Endothelial cell of umbilical vein (primary cell): ENCODE measurements at places on chromosomes 3 and 15. TPM values are rescaled to one million over a fixed set of nuclear protein-coding genes. Genes with fewer than 3 reads are reported as not detected.

DNA sequence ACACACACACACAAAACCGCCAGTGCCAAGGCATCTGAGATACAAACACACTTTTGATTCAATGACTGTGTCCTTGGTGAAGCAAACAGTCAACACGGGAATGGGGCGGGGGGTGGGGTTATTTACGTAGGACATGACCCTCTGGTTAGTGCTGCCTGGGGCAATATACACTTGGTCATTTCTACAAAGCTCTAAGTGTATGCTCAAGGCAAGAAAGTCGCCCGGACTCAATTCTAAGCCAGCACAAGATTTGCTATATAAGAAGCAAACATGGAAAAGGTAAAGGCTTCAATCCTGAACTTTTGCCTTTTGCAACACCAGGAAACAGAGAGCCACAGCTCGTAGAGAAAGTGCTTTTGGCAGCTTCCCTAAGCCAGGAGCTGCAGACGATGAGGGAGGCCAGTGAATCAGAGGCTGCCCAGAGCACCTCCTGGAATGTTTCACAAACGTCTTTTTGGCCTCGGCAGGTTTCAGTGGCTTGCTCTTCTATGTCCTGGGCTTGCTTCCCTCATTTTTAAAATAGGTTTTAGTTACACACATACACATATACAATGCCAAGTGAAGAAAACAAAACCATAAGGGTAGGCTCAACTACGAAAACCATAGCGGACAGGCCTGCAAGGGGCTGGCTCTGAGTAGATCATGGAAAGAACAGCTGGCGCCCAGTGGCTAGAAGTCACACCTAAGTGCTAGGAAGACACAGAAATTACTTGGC lies 73.6 kb downstream of the TM4SF4 start:
- DNase-seq = no peak

DNA sequence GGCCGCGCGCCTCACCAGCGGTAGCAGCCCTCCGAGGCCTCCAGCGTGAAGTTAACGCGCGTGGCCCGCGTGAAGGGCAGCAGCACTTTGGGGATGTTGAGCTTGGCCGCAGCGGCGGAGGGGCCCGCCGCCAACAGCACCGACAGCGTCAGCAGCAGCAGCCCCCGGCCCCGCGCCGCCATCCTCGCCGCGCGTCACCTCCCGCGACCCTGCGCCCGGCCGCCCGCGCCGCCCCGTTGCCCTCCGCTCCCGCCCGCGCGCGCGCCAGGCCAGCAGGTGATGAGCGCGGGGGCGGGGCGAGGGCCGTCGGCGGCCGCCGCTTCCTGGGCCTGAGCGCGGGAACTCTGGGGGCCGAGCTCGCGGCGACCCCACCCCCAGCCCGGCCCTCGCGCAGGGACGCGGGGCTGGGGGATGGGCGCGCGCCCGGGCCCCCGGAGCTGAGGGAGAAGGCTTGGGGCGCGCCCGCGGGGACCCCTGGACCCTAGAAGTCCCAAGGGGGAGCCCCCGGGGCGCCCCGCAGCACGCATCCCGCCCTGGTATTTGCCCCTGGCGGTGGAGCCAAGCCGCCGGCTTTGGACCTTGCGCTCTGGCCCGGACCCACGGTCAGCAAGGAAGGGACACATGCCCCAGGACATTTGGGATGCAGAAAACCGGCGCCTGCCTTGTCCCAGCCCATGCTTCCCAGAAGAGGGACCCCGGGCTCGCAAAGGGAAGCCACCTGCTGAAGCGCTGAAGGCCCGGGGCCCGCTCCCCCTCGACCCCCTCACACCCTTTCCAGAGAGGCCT lies at the start of gene NUP210:
Gene NUP210, minus strand, starts transcription at position 278 of the 786 bp plus-strand sequence. Its CDS starts 96 bp downstream, at position 182.
- DNase-seq = no peak

- no peak for DNase-seq
Observed at GRCh38 chr3:9066141-9066540, 102.9 kb upstream of the RAD18 start.

- no peak for DNase-seq
Observed at GRCh38 chr15:54841701-54842305, 354.9 kb downstream of the RSL24D1 start.

DNA sequence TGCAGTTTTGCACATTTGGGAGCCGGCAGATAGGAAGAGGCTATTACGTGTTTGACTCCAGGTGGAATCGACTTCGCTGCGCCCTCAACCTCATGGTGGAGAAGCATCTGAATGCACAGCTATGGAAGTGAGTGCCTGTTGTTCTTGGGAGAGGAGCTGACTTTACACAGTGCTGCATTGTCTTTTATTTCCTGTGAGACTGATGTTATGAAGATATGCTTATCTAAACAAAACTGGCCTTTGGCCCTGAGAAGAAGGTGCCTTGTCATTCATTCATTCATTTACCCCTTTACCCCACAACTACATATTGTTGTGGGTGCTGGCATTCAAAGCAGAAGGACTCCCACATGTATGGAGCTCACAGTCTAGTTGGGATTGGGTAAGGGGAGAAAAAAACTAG lies 32.6 kb downstream of the PSMD6 start:
- peak; percentile 10 for DNase-seq

- DNase-seq = no peak
Observed at GRCh38 chr3:50583897-50584296, 14.6 kb downstream of the HEMK1 start.

DNA sequence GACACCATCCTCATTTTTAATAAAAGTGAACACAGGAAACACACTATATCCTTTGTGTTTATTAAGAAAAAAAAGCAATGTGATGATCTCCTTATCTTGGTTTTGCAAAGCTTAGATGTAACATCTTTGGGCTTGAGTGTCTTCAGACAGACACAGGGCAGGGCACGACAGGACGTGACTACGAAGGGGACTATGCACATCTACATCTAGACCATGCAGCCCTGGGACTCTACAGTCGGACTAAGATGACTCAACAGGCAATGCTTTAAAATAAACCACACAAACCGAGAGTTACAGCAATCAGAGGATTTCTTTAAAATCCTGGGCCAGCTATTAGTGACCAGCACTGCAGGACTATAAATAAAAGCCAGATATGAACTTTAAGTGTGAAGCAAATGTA lies 22.8 kb upstream of the TM2D3 start:
- no peak for DNase-seq

- DNase-seq = no peak
Observed at GRCh38 chr15:98653686-98654085, 5.3 kb downstream of the IGF1R start.

GRCh38 chr15:26691249-26691648 lies 81.6 kb downstream of the GABRB3 start:
- DNase-seq = no peak

- DNase-seq = no peak
Observed at GRCh38 chr3:58180940-58181587, 29.7 kb downstream of the DNASE1L3 start.

- DNase-seq = no peak
Observed at GRCh38 chr3:125214738-125215137, 2.2 kb upstream of the SLC12A8 start.

DNA sequence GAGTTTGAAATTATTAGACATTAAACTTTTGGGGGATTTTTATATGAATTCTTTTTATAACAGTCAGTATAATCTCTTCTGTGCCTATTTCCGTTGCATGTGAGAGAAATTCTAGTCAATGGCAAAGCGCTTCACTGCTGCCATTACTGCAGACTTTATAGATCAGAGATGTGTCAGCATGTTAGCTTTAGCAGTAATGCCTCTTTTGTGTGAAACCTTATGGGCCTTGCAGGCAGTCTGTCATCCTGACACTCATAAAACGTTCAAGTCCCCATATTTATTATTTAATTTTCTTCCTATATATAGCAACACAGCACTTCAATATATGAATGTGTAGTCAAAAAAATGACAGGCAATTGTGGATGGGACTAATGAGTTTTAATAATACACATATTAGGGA lies 191.0 kb downstream of the NLGN1 start:
- DNase-seq = no peak

GRCh38 chr3:149409351-149409750 lies 31.9 kb upstream of the TM4SF1 start:
- no peak for DNase-seq

DNA sequence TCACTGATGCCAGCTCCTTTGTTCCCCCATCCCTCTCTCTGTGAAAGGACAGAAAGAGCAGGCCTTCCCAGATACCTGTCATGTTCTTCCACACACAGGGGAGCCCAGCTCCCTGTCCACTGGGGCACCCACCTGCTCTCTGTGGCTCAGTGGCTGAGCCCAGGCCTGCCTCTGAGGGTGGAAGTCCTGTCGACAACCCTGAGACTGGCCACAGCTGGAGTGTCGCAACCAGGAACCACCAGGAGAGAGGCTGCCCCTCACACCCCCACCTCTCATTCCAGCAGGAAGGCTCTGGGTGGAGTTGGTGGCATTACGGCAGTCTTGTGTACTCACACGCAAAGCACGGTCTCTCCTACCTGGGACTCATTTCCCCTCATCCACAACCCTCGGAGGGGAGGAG lies 66.3 kb downstream of the MEGF11 start:
- DNase-seq = no peak

DNA sequence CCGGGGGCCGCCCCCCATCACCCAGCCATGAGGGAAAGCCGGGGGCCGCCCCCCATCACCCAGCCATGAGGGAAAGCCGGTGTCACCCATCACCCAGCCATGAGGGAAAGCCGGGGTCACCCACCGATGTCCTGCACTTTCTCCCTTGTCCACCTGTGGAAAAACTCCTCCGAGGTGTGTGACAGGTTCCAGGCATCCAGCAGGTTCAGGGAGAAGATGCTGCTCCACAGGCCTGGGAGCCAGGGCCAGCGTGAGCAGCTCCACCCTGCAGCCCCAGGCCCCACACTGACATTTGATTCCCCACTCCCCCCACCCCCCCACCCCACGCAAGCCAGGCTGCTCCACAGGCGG lies 15.5 kb upstream of the EHD4 start:
- DNase-seq = no peak

GRCh38 chr15:70197945-70198361 lies 100.2 kb upstream of the TLE3 start:
- no peak for DNase-seq

GRCh38 chr3:111895071-111895470 lies 36.0 kb downstream of the PHLDB2 start:
- DNase-seq = peak; percentile 84

- DNase-seq = no peak
Observed at GRCh38 chr3:4986175-4986781, 7.0 kb downstream of the BHLHE40 start.

DNA sequence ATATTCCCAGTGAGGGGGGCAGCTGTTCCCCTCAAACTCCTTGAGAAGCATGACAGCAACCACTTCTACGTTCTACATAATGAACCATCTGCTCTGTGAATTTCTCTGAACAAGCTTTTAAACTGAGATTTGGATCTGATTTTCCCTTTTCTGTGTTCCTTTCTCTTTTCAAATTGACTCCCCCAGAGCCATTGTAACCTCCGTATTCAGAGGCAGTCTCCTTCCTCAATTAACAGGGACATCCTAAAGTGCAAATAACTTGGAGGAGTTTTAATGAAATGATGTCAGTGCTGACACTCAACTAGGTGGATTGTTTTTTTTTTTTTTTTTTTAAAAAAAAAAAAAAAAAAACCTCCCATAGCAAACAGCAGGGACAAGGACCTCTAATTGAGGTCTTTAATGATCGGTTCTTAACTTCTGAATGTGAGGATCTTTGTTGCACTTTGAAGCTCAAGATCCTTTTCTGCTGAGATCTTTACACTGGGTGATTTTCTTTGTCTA lies 48.8 kb downstream of the ADAMTS9 start:
- DNase-seq = no peak

GRCh38 chr15:23642413-23643044 lies 5.1 kb downstream of the MAGEL2 start:
- peak; percentile 37 for DNase-seq

GRCh38 chr3:188472336-188472735 lies 318.4 kb downstream of the LPP start:
- no peak for DNase-seq

- no peak for DNase-seq
Observed at GRCh38 chr3:9884555-9885165, 4.6 kb upstream of the CIDEC start.

- no peak for DNase-seq
Observed at GRCh38 chr15:38376081-38376480, 77.8 kb upstream of the FAM98B start.

GRCh38 chr3:123524981-123525380 lies 59.9 kb downstream of the HACD2 start:
- no peak for DNase-seq

DNA sequence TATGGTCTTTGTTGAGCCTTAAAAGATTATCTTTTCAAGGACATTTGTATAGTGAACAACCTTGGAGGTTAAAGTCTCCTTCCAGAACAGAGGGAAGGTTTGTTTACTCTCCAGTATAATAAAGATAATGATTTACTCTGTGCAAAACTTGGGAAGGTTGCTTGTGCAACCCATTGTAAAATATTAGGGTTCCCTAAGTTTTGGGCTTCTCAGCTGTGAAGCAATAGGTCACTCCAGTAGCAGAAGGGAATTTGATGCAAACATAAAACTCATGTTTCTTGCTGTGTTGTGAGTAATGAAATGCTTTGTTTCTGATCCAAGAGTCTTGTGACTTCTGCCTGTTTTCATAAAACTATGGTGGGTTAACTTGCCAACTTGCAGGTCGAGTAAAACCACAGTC lies 177.5 kb downstream of the SUCNR1 start:
- no peak for DNase-seq

DNA sequence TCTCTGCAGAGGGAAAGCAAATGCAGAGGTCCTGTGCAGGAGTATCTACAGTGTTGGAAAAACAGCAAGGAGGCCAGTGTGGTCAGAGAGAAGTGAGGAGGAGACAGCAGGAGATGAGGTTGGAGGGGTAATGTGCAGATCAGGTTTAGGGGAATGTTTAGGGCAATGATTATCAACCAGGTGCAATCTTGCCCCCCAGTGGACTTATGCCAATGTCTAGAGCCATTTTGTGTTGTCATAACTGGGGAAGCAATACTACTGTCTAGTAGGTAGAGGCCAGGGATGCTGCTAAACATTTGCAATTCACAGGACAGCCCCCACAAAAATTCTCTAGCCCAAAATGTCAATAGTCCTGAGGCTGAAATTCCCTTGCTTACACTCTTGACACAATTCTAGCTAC lies 13.1 kb downstream of the CCDC191 start:
- DNase-seq = no peak

- DNase-seq = no peak
Observed at GRCh38 chr3:127777332-127777731, 45.0 kb downstream of the MGLL start.

- no peak for DNase-seq
Observed at GRCh38 chr15:51825698-51826097, 3.8 kb upstream of the TMOD3 start.

The SENP7 gene
- 18.7 and 20.2 TPM in 2 replicates for total RNA-seq

The SLC41A3 gene
- 47.1 and 52.5 TPM in 2 replicates for total RNA-seq

The TPRG1 gene
- not detected in 2 replicates for total RNA-seq

The SMAD3 gene
- total RNA-seq = 71.7 and 88.2 TPM in 2 replicates

The OIP5 gene
- total RNA-seq = 9.2 and 11.4 TPM in 2 replicates

The ACSBG1 gene
- total RNA-seq = not detected in 2 replicates

The NAA50 gene
- total RNA-seq = 152 and 160 TPM in 2 replicates

The SPESP1 gene
- 1.5 and 3.0 TPM in 2 replicates for total RNA-seq

The SOX2 gene
- total RNA-seq = 0.13 TPM in 1 of 2 replicates, not detected in the other

The HAUS2 gene
- 33.5 and 37.8 TPM in 2 replicates for total RNA-seq

The TTC21A gene
- total RNA-seq = 6.3 and 7.8 TPM in 2 replicates

The RBMS3 gene
- total RNA-seq = 37.3 and 42.3 TPM in 2 replicates

The RLBP1 gene
- not detected in 2 replicates for total RNA-seq

The BUB1B gene
- total RNA-seq = 65.6 and 69.8 TPM in 2 replicates
